ENCODE measurements at places on chromosomes 13 and 19. TPM values are rescaled to one million over a fixed set of nuclear protein-coding genes. Genes with fewer than 3 reads are reported as not detected.

- no peak for DNase-seq
- no peaks in the 10 kb centered on the region for H3K4me1 ChIP-seq
- no peak overlapping the region for H3K4me3 ChIP-seq
- H3K36me3 ChIP-seq: no peaks in the 10 kb centered on the region
- no peaks in the 10 kb centered on the region for H3K27me3 ChIP-seq
- H3K27ac ChIP-seq: no peak overlapping the region
Observed at GRCh38 chr13:81012031-81012430, 671.1 kb upstream of the SPRY2 start.

DNA sequence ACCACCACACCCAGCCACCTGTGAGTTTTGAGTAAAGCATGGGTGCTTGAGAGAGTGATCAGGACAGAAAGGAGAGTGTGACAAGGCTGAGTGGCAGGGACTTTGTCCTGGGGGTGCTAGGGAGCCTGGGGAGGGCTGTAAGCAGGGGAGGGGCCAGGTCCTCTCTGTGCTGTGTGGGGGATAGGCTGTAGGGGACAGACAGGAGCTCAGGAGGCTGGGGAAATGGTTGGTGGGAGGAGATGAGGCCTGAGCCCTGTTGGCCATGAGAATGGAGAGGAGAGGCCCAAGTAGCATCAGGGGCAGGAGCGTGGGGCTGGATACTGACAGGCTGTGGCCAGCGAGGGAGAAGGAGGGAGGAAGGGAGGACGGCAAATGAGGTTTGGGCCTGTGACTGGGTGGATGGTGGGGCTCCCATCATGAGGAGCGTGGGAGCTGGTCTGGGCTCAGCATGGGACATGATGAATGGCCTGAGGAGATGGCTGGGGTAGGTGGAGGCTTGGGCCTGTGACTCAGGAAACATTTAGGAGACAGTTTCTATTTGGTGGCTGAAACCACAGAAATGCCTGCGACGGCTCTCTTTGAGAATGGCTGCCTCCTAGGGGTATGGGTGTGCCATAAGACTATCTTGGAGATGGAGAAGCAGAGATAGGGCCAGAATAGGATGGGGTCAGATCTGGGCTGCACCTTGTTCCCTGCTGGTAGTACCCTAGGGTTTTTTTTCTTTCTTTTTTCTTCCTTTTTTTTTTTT, 25.0 kb downstream of the GRIN2D start:
- H3K27ac ChIP-seq: no peak overlapping the region
- no peaks in the 10 kb centered on the region for H3K36me3 ChIP-seq
- DNase-seq: peak; percentile 58
- no peak overlapping the region for H3K4me3 ChIP-seq
- no peaks in the 10 kb centered on the region for H3K27me3 ChIP-seq
- no peaks in the 10 kb centered on the region for H3K4me1 ChIP-seq

The AP1M2 gene
- total RNA-seq: 152 TPM

The KIR3DL1 gene
- total RNA-seq: not detected

The ZNF441 gene
- 2.0 TPM for total RNA-seq

The GDF15 gene
- total RNA-seq: 2.2 TPM

The FBXO17 gene
- 75.6 TPM for total RNA-seq
